ENCODE measurements at places on chromosomes 1 and 21. TPM values are rescaled to one million over a fixed set of nuclear protein-coding genes. Genes with fewer than 3 reads are reported as not detected.
A peak's percentile ranks its signal among the peaks of the same experiment; 100 is the strongest.

DNA sequence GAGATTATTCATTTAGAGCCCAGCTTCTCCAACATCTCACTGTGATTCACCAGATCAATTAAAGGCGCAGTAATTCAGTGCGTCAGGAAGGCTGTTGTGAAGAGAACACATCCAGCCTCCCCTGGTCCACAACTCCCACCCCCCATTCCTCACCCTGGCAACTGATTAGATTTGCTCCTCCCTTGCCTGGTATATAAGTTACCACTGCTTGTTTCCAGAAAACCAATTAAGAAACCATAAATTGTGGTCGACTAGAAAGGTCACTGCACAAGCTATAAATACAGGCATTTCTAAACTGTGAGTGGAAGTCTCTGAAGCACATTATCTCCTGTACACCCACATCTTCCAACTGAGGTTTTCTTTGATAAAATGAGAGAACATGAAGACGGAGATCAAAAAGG is 41.9 kb downstream of the FAM163A start:
- H3K4me3 ChIP-seq = no peak overlapping the region
- DNase-seq = no peak
- H3K27ac ChIP-seq = no peak overlapping the region
- H3K4me1 ChIP-seq = no peaks in the 10 kb centered on the region
- no peaks in the 10 kb centered on the region for H3K36me3 ChIP-seq
- no peaks in the 10 kb centered on the region for H3K27me3 ChIP-seq

Gene TMEM201
- total RNA-seq = 27.2 TPM

GRCh38 chr1:245483247-245483646 is 328.5 kb downstream of the KIF26B start:
- peaks cover 12% of the 10 kb centered on the region for H3K4me1 ChIP-seq
- no peaks in the 10 kb centered on the region for H3K27me3 ChIP-seq
- H3K36me3 ChIP-seq = no peaks in the 10 kb centered on the region
- no peak overlapping the region for H3K27ac ChIP-seq
- no peak overlapping the region for H3K4me3 ChIP-seq

DNA sequence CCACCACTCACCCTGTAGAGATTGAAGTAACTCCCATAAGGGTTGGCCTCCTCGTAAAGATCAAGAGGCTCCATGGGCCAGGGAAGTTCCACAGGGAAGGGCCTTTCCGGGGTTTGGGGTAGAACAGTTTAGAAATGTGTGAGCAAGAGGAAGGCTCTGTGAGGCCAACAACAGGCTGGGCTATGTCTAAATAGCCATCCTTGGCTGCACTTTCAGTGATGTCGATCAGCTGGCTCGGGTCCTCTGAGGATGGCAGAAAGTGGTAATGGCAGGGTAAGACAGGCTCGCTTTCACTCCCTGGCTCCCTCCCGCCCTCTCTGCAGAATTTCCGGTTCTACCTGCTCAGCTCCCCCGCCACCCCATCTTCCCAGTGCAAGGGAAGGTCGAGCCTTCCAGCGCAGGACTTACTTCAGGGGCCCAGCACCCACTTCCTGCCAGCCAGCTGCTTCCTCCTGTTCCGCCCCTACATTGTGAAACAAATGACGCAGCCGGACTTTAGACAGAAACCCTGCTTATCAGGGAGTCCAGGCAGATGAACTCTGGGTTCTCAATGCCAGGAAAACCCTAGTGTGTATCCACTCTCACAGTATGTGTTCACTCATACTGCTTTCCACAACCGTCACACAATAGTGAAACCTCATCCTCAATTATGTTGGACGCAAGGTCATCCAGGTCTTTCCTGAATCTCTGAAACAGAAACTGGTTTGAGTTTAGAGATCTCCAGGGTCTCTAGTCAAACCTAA is 7.3 kb downstream of the F11R start:
- peak; percentile 95 for DNase-seq
- H3K36me3 ChIP-seq = peaks cover 2% of the 10 kb centered on the region
- peak overlapping the region; percentile 11 for H3K4me3 ChIP-seq
- no peaks in the 10 kb centered on the region for H3K27me3 ChIP-seq
- H3K4me1 ChIP-seq = peaks cover 64% of the 10 kb centered on the region
- peak overlapping the region; percentile 97 for H3K27ac ChIP-seq

DNA sequence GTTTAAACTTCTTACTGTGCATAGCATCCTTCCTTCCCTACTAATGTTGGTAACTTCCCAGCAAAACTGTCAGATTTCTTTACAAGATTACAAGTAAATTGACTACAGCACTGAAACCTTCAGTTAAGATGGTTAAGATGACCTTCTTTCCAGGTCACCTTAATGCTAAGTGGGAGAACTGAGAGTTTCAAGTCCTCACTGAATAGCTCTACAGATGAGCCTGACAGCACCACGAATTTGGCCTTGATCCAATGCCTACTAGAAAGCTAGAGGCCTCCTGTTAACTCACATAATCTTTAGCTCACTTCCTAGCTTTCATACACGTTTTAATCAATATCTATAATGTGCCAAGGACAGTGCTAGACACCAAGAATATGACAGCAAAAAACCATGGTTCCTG is 276.0 kb upstream of the PLD5 start:
- H3K4me1 ChIP-seq = no peaks in the 10 kb centered on the region
- no peak overlapping the region for H3K4me3 ChIP-seq
- no peaks in the 10 kb centered on the region for H3K36me3 ChIP-seq
- DNase-seq = no peak
- no peak overlapping the region for H3K27ac ChIP-seq

Gene DSCAM
- total RNA-seq = not detected

Gene UBXN10
- 0.07 TPM for total RNA-seq

Gene SFPQ
- total RNA-seq = 285 TPM

Gene RTCA
- total RNA-seq = 27.4 TPM

DNA sequence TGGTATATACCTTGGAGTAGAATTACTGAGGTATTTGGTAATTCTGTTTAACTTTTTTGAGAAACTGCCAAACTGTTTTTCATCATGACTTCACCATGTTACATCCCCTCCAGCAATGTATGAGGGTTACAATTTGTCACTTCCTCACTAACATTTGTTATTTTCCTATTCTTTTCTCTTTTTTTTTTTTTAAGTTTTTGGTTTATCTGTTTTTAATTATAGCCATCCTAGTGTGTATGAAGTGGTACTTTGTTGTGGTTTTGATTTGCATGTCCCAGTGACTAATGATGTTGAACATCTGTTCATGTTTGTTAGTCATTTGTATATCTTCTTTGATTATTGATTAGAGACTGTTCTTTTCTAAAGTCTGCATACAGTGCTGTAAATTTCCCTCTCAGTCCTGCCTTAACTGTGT is 147.3 kb downstream of the HS2ST1 start:
- no peaks in the 10 kb centered on the region for H3K27me3 ChIP-seq
- no peak for DNase-seq
- H3K27ac ChIP-seq = no peak overlapping the region

DNA sequence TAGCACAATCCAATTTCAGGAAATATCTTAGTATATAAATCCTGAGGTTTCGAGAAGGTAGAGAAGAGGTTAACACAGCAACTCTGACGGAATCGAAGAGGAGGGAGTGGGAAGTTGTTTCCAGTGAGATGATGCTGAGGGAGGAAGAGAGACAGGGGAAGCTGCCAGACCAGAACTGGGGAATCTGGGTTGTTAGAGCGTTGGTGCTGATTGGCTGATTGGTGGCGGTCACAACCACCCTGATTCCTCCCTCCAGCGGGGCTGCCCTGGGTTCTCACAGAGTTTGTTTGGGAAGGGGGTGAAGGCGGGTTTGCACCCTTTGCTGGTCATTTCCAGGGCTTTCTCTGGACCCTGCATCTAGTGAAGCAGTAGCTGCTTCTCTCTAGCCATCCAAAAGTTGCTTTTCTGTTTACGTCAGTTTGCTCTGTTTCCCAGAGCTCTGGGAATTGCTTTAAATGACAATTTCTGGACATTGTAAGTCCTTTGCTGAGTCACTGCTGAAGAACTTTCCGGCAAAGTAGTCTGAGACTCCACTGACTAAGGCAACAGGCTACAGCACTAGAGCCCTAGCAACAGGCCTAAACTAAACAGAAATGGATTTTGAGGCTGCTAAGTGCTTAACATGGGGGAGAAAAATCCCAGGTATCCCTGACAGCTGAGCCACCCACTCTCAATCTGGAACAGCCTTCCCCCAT is 90.1 kb downstream of the TENT5C start:
- H3K36me3 ChIP-seq = no peaks in the 10 kb centered on the region
- no peak for DNase-seq
- H3K4me3 ChIP-seq = no peak overlapping the region
- no peak overlapping the region for H3K27ac ChIP-seq

Gene ANGPTL3
- total RNA-seq = 0.77 TPM

DNA sequence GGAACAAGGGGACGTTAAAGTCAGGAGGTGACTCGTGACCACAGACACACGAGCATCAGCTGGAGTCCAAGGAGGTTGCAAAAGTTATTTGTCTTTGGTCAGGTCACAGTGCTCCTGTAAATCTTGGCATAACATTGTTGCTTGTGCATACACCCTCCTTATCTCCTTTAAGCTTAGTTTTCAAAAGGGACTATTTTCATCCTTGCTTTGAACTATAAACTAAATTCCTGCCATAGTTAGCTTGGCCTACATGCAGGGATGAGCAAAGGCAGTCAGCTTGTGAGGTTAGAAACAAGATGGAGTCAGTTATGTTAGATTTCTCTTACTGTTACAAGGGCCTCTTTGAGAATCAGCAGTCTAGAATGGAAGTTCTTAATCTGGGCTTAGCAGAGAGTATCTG is 28.0 kb upstream of the FASLG start:
- H3K27ac ChIP-seq = peak overlapping the region; percentile 89
- H3K27me3 ChIP-seq = no peaks in the 10 kb centered on the region
- peaks cover 60% of the 10 kb centered on the region for H3K4me1 ChIP-seq

GRCh38 chr1:198212675-198213074 is 55.9 kb downstream of the NEK7 start:
- H3K4me3 ChIP-seq = no peak overlapping the region
- H3K4me1 ChIP-seq = no peaks in the 10 kb centered on the region
- peaks cover 3% of the 10 kb centered on the region for H3K36me3 ChIP-seq
- H3K27ac ChIP-seq = no peak overlapping the region
- no peak for DNase-seq

- H3K27ac ChIP-seq = no peak overlapping the region
- no peak overlapping the region for H3K4me3 ChIP-seq
- DNase-seq = no peak
- peaks cover 4% of the 10 kb centered on the region for H3K4me1 ChIP-seq
Observed at GRCh38 chr1:92244376-92244775, 26.7 kb downstream of the C1orf146 start.

Gene IKBKE
- 9.0 TPM for total RNA-seq

- H3K4me1 ChIP-seq = peaks cover 9% of the 10 kb centered on the region
- no peak overlapping the region for H3K27ac ChIP-seq
- no peaks in the 10 kb centered on the region for H3K36me3 ChIP-seq
- peak; percentile 35 for DNase-seq
- H3K4me3 ChIP-seq = no peak overlapping the region
Observed at GRCh38 chr1:62082456-62083363, 111.9 kb upstream of the L1TD1 start.

DNA sequence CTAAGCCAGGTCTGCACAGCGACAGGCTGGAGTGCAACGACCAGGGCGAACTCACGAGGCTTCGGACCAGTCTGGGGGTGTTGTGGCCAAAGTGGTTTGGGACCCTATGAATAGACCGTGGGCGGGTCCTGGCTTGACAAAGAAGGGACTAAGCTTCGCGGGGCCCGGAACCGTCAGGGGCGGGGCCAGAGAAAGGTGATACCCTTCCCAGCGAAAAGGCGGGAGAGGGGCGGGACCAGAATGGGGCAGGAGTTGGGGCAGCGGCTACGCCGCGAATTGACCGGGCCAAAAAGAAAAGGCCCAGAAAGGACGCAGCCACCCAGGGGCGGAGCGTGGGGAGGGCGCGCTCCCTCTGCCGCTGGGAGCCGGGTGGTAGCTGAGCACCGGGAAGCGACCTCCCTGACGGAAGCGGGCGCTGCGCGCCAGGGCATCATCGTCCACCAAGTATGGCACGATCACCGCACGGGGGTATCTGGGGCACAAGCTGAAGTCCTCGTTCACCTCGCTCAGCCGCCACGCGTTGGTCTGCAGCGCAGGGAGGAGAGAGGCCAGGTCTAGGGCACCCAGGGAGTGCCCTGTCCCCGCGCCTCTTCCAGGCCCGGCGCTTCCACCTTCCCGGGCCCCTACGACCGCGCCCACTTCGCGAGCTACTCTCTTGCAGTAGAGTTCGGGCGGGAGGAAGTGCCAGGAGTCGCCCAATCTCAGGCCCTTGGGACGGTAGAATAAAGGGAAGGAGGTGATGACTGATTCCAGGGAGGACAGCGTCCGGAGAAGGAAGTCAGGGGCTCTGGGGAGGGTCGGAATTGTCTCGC is 6.7 kb upstream of the FAM167B start:
- no peaks in the 10 kb centered on the region for H3K36me3 ChIP-seq
- DNase-seq = peak; percentile 61
- H3K27me3 ChIP-seq = no peaks in the 10 kb centered on the region
- H3K4me3 ChIP-seq = peak overlapping the region; percentile 56

- DNase-seq = no peak
- H3K4me3 ChIP-seq = no peak overlapping the region
- H3K27me3 ChIP-seq = no peaks in the 10 kb centered on the region
Observed at GRCh38 chr1:26910343-26911160, 3.2 kb downstream of the NR0B2 start.

Gene NAV1
- 4.6 TPM for total RNA-seq

Gene ARHGAP29
- 31.4 TPM for total RNA-seq

GRCh38 chr1:247376659-247377058 is 39.3 kb upstream of the NLRP3 start:
- H3K27ac ChIP-seq = no peak overlapping the region
- no peaks in the 10 kb centered on the region for H3K36me3 ChIP-seq
- H3K27me3 ChIP-seq = no peaks in the 10 kb centered on the region
- no peak for DNase-seq

Gene PPIAL4G
- total RNA-seq = not detected

DNA sequence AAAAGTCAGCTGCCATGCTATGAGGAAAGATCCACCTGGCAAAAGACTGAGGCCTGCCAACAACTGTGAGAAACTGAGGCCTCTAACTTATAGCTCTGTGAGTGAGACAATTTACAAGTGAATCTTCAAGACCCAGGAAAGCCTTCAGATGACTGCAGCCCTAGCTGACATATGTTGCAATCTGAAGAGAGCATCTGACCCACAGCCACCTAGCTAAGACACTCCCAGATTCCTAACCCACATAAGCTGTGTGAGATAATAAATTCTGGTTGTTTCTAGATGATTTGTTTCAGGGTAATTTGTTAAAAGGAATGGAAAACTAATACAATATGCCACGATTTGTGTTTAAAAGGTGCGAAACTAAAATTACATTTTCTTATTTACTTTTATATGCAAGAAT is 55.1 kb downstream of the HFM1 start:
- H3K4me3 ChIP-seq = no peak overlapping the region
- no peak overlapping the region for H3K27ac ChIP-seq
- no peaks in the 10 kb centered on the region for H3K27me3 ChIP-seq
- DNase-seq = no peak
- H3K36me3 ChIP-seq = no peaks in the 10 kb centered on the region

- DNase-seq = no peak
- H3K27ac ChIP-seq = no peak overlapping the region
- H3K36me3 ChIP-seq = no peaks in the 10 kb centered on the region
- no peak overlapping the region for H3K4me3 ChIP-seq
- no peaks in the 10 kb centered on the region for H3K4me1 ChIP-seq
- no peaks in the 10 kb centered on the region for H3K27me3 ChIP-seq
Observed at GRCh38 chr1:30234091-30234490, 489.3 kb downstream of the MATN1 start.

- H3K36me3 ChIP-seq = no peaks in the 10 kb centered on the region
- H3K4me1 ChIP-seq = no peaks in the 10 kb centered on the region
- H3K27me3 ChIP-seq = no peaks in the 10 kb centered on the region
- H3K4me3 ChIP-seq = no peak overlapping the region
Observed at GRCh38 chr1:23539698-23540266, 8.7 kb upstream of the E2F2 start.

- no peaks in the 10 kb centered on the region for H3K36me3 ChIP-seq
- no peaks in the 10 kb centered on the region for H3K4me1 ChIP-seq
- DNase-seq = peak; percentile 71
- no peak overlapping the region for H3K27ac ChIP-seq
- H3K27me3 ChIP-seq = no peaks in the 10 kb centered on the region
- H3K4me3 ChIP-seq = no peak overlapping the region
Observed at GRCh38 chr1:21573971-21574465, 64.8 kb downstream of the ALPL start.

Measured in Caco-2 (cell line).